Endothelial cell of umbilical vein (primary cell): ENCODE measurements at places on chromosomes 12 and 14. TPM values are rescaled to one million over a fixed set of nuclear protein-coding genes. Genes with fewer than 3 reads are reported as not detected.

The TAS2R7 gene
- not detected in 2 replicates for total RNA-seq

The KCNC2 gene
- total RNA-seq: not detected in 2 replicates

DNA sequence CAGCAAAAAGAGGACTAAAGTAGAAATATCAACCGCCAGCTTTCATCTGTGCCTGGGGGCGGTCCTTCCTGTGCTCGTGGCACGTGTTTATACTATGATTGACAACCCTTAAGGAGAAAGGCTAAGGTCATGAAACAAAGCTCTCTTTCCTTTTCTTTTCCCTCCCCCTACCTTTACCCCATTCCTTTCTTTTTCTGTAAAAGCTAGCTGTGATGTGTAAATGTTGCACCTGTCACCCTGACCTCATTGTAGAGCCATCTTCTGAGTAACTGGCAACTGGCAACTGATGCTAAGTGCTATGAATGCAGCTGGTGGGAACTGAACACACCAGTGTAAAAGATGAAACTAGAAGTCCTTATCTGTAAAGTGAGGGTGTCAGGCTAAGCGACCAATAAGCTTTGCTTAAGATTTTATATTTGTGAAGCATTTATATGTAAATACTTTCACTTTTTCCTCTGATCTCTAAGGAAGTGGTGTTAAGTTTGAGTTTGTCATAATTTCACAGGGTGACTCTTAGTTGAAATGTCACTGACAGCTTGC is 102.8 kb upstream of the BCAT1 start:
- no peak for DNase-seq

GRCh38 chr12:14394317-14395073 is 29.0 kb downstream of the ATF7IP start:
- peak; percentile 63 for DNase-seq

- DNase-seq: no peak
These were observed 581 bp downstream of the PITPNM2 start for GRCh38 chr12:123150275-123150743.

GRCh38 chr12:54689034-54689372 is 40.8 kb upstream of the DCD start:
- DNase-seq: no peak

DNA sequence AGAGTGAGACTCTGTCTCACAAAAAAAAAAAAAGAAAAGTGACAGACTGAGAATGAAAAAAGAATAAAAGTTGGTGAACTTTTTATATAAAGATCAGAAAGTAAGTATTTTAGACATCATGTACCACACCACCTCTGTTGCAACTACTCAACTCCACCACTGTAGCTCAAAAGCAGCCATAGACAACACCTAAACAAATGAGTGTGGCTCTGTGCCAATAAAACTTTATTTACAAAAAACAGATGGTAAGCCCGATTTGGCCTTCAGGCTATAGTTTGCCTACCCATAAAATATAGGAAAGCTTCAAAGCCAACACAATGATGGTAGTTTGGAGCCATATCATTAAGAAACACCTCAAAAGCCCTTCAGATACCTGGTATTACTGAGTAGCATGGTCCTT is 154.5 kb upstream of the FOXN3 start:
- DNase-seq: no peak

The WNT1 gene
- total RNA-seq: not detected in 2 replicates

- no peak for DNase-seq
These were observed 7.4 kb downstream of the IFI27L1 start for GRCh38 chr14:94088516-94088915.

DNA sequence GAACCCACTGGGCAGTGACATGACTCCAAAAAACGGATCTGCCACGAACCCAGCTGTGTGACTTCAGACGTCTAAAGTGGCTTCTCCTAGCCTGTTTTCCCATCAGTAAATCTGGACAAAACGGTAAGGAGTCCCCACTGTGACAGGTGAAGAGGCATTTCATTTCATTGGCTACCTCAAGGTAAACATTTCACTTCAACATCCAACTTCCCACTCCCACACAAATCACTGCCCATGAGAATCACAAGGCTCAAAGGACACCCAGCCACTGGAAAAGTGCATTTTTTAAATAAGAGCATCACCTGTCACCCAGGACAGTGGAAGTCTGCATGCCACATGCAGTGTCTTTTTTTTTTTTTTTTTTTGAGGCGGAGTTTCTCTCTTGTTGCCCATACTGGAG is 27.9 kb downstream of the HSP90AA1 start:
- no peak for DNase-seq

- no peak for DNase-seq
These were observed 5.5 kb upstream of the LRRC74A start for GRCh38 chr14:76820700-76821099.
